ENCODE measurements at places on chromosomes 6 and 20.

DNA sequence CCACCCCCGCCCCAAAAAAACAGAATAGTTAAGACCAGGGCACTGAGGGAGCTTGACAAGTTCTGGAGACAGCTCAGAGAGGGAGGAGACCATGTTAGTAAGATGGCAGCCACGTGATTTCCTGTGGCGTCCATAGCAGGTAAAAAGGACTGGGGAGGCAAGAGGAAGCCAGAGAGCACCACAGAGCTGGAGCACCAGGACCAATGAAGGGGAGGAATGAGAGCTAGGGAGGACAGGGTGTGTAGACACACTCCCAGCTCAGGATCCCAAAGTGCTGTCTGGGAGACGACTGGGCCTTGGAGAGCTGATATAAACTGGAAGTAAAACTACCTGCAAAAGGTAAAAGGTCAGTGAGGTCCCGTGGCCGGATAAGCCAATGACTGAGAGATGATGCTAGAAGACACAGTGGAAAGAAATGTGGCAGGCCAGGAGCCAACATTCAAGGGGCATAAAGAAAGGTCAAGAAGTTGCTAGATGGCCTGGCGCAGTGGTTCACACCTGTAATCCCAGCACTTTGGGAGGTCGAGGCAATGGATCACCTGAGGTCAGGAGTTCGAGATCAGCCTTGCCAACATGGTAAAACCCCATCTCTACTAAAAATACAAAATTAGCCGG lies 39.0 kb downstream of the SLC23A2 start:
- no peak for DNase-seq

GRCh38 chr6:110674096-110674495 lies 141.2 kb downstream of the CDK19 start:
- DNase-seq = no peak

GRCh38 chr6:108159981-108160380 lies 5.8 kb upstream of the NR2E1 start:
- no peak for DNase-seq

DNA sequence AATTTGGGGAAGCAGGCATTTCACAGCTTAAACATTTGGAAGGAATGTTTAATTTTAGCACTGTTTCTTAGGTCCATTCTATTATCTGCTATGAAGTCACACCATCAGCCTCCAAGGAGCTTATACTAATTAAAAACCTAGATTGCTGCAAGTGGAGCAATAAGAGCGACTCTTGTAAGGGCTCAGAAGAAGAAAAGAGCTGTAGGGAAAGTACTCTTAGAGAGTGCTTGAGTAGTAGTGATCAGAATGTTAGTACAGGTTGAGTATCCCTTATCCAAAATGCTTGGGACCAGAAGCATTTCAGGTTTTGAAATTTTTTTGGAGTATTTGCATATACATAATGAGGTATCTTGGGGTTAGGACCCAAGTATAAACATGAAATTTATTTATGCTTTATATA lies 285.3 kb downstream of the UBE3D start:
- DNase-seq = no peak

GRCh38 chr20:21031666-21032065 lies 74.5 kb downstream of the LINC00237 start:
- DNase-seq = no peak

GRCh38 chr6:7646394-7646793 lies 56.4 kb downstream of the SNRNP48 start:
- DNase-seq = no peak

DNA sequence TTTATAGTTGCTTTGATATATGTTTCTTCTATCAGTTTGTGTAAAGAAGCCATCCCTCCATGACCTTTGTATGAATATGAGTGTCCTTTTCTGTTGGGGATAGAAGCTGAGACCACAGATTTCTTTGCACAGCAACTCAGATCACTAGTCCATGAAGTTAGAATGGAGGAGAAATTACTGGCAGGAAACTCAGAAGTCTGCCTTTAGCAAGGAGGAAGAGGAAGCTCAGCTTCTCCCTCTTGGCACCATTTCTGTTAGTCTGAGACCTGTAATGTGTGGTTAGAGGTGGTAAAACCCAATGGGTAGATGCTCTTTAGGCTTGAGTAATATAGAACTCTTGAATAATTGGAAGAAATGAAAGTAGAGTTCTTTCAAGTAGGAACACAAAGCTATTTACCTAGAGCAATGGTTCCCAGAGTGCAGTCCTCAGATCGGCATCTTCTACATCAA lies 995.3 kb upstream of the FLRT3 start:
- DNase-seq = no peak

- DNase-seq = no peak
These were observed 26.2 kb downstream of the TULP4 start for GRCh38 chr6:158338311-158339112.

DNA sequence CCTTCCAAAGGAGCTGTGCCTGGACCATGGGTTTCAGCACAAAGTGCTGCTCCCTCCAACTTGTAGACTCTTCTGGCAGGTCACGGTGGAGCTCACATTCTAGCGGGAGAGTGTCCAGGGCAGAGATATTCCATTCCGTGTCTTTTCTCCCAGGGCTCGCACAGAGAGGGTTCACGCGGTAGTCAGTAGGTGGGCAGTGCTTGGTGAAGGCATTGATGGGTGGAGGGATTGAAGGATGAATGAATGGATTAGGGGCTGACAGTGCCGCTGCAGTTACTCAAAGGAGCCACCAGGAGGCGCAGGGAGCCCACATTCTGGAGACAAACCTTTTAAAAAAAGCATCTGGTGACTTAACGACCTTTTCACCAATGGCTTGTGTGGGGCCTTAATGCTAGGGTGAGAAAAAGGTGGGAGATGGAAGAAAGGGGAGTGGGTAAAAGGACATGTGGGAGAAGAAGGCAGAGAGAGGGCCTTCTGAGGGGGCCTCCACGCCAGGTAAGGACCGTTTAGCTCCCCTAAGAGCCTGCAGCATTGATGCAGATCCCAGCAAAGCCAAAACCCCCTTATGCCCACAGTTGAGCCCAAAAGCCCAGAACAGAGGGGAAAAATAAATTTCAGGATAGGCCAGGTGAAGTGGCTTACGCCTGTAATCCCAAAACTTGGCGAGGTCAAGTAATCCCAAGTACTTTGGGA lies 17.5 kb upstream of the FAM110A start:
- peak; percentile 35 for DNase-seq

GRCh38 chr6:24448828-24449525 lies 40.4 kb downstream of the GPLD1 start:
- no peak for DNase-seq

DNA sequence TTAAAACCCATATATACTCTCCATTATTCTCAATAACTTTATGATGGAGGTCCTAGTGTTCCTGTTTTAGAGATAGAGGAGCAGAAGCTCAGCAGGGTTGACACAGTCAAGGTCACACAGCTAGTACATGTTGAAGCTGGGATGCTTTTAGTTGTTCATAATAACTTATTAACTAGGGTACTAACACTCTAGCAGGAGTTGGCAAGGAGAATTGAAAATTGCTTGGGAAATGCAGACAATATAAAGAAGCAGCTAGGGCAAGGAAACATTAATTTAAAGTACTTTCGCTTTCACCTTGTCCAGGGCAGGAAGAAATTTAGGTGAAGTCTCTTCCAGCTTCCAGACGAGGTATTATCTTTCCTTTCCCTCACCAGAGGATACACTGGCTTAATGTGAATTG lies 133.7 kb downstream of the RCAN2 start:
- DNase-seq = no peak

GRCh38 chr6:125432963-125433362 lies 131.2 kb upstream of the HDDC2 start:
- DNase-seq = no peak

- no peak for DNase-seq
These were observed 188.4 kb upstream of the SULF2 start for GRCh38 chr20:47973519-47974233.

DNA sequence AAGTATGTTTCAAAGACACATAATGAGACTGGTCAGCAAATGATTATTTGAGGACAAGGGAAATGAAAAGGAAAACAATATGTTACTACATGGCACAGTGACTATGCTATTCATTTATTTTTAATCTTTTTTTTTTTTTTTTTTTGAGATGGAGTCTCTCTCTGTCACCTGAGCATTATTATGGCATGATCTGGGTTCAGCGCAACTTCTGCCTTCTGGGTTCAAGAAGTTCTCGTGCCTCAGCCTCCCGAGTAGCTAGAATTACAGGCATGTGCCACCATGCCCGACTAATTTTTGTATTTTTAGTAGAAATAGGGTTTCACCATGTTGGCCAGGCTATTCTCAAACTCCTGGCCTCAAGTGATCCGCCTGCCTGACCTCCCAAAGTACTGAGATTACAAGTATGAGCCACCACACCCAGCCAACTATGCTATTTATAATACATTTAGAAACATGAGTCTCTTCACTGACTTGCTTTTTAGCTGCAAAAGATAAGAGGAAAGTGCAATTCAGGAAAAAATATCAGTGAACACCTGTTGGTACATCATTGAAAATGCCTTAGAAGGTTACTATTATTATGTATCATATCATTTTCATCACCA lies 3.4 kb downstream of the CALHM4 start:
- DNase-seq = no peak

DNA sequence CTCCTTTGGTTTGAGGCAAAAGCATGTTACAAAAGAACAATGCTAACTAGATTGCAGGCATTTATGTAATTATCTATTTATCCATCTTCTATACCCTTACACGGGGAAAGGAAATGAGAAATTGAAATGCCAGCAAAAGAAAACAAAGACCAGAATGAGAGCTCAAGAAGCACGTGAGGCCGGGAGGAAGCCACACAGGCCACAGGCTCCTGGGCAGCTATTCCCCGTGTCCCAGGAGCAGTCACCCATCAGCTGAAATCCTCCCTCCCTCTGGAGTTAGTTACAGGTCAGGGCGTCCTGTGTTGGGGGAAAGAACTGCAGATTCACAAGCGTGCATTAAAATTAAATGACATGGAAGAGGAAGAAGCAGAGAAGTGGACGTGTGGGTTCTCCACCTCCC lies 64.7 kb upstream of the RPS6KA2 start:
- no peak for DNase-seq

GRCh38 chr6:80004173-80005072 lies at the start of gene TTK:
TSS of gene TTK (plus strand) at chr6:80004649. CDS start at chr6:80005844, 1,195 bp downstream.
- DNase-seq = peak; percentile 79

DNA sequence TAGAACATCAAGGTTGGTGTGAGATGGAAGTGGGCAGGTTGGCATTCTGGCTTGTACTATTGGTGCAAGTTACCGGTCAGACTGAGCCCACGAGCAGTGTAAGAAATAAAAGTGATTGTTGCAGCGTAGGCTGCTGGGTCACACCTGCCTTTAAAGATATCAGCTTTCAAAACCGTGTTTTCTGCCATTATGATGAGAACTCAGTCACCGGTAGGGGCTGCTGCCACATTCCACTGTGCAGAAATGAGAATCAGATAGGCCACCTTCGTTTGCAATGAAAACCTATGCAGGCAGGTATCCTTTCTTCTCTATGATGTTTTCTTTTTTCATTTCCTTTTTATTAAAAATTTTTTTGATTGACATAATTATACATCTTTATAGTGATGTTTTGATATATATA lies 168.5 kb downstream of the MYLK4 start:
- DNase-seq = no peak

GRCh38 chr6:18245642-18246041 lies 18.7 kb downstream of the DEK start:
- no peak for DNase-seq

DNA sequence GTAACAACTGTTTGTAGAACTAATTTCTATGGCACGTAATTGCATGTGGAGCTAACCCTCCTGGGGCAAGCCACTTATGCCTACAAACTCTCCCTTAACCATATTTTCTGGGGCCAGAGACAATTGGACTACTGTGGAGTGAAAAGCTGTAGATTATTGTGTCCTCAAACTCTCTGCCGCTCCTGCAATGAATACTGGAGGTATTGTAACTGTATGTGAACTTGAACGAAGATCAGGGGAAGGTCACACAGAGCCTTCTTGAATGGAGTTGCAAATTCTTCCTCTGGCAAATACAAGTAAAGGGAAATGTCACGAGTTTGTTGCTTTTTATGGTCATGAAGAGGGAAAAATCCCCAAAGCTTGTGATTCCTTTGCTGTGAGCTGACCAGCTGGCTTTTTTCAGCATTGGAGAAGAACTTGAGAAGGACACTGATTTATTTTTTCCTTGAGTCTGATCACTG lies 18.2 kb downstream of the AKAP12 start:
- no peak for DNase-seq

DNA sequence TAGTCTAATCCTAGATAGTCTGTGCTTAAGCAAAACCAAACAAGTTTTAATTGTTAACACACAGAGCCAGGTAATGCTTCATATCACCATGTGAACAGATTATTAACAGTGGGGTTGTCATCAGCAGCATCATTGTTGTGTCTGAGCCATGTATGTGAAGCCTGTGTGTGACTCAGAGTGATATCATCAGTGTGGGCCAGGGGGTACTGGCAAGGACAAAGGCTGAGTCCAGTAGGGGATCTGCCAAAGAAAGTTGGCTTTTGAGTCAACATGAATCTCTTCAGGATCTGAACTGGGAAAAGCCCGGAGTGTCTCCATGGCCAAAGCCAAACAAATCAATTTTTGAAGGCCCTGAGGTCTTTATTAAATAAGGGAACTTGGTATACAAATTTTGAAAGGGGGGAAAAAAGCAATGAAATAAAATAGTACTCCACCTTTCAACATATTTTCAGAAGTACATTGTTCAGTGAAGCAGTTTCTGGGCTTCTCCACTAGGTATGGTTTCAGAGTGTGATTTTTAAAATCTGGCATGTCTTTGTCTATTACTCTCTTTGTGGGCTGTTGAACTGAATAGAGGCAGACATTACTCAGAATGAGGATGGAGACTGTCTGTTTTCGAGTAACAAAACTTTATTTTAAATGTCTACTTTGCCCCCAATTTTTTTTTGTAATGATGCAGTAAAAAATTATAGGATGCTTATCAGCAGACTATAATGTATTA lies 444.2 kb upstream of the JAG1 start:
- DNase-seq = no peak

GRCh38 chr6:90179190-90180169 lies 117.2 kb downstream of the BACH2 start:
- DNase-seq = no peak

DNA sequence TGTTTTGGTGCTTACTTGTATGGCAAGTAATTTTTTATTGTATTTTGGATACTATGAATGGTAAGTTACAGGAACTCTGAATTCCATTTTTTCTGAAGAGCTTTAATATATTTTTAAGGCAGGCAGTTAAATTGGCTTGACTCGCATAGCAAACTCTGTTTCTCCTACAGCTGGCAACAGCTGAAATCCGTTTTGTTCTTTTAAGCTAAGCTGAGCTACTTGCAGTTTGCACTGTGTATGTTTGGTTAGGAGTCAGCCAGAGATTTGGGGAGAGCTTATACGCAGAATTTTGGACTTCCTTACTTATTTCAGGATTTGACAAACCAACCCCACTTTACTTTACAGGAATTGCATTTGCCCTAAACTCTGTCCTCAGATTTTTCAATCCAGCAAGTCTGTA lies 179.1 kb downstream of the COL19A1 start:
- no peak for DNase-seq

- no peak for DNase-seq
These were observed 37.9 kb downstream of the ZC3H12D start for GRCh38 chr6:149446791-149447376.

GRCh38 chr6:135985471-135985870 lies 134.0 kb downstream of the PDE7B start:
- DNase-seq = no peak

GRCh38 chr6:161038229-161039031 lies 46.9 kb downstream of the MAP3K4 start:
- no peak for DNase-seq

- no peak for DNase-seq
These were observed 76.6 kb downstream of the TRERF1 start for GRCh38 chr6:42375007-42375635.
